ENCODE measurements at places on chromosomes 1 and 21.

DNA sequence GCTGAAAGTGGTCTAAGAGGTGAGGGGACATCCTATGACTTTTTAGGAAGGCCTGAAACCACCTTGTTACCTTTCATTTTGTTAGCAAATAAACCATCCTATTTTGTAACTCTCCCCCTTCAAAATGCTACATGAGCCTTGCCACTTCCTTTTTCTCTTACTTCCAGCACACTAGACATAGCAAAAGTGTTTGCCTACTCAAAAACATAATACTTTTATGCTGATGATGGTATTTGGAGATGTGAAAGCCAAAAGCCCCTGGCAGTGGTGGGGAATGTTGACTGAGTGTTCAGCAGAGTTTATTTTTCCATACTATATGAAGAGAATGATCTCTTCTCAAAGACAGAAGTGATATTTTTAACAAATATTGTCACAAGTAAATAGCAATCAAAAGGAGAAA is 134.2 kb downstream of the EDEM3 start:
- no peak for DNase-seq

GRCh38 chr1:18539171-18539570 is 58.4 kb downstream of the KLHDC7A start:
- no peak for DNase-seq

- DNase-seq = no peak
Measured at GRCh38 chr1:8669606-8670335, 147.7 kb downstream of the RERE start.

GRCh38 chr1:234231061-234231892 is 142.0 kb upstream of the COA6 start:
- no peak for DNase-seq

- DNase-seq = peak; percentile 78
Measured at GRCh38 chr1:51729824-51730301, 113.0 kb downstream of the OSBPL9 start.

DNA sequence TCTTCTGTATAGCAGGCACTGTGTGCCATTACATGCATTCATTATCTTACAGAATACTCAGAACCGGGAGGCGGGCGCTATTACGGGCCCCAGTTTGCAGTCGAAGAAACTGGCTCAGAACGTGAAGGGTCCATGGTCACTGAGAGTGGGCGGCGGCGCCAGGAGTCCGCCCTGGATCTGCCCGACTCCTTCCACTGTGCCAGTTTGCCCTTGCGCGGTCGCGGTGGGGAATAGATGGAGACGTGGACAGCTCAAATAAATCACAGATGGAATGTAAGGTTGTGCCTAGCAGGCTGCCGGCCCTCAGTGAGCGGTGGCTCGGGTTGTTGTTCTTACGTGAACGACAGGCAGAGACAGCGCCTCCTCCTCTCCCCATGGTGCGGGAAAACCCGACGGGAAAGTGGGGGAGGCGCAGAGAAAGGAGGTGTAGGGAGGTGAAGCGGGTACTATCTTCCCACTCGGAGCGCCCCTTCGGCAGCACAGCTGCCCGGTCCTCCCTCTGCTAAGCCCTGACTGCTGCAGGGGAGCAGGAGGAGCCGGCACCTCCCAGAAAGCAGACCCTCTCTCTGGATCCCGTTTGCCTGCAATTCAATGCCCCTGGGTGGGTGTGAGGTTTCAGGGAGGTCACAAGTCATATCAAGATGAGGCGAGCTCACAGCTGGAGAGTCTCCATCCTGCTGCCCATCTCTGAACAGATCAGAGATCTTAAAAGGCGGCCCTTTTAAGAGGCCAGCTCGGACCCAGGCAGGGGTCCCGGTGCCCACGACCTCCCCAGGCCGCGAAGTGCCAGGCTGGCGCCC is 1.1 kb downstream of the COL9A2 start:
- peak; percentile 58 for DNase-seq

GRCh38 chr1:67184838-67185421 is 18.7 kb downstream of the IL23R start:
- DNase-seq = no peak

DNA sequence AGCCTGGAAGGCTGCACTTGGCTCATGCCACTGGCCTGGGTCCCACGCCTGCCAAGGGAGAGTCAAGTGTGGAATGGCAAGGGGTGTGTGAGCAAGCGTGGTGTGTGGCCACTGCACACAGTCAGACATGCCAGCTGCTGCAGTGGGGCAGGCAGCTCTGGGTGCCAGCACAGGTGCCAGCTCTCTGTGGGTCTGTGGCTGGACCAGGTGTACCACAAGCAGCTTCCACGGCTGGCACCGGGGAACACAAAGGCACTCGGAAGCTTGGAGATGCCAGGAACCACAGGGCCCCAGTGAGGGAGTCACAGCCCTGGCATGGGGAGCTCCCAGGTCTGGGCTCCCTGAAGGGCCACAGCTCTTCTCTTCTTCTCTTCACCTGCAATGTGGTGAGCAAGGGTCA is 34.8 kb downstream of the ACTL8 start:
- DNase-seq = no peak

GRCh38 chr1:2433936-2434655 is 21.7 kb upstream of the PEX10 start:
- no peak for DNase-seq

GRCh38 chr1:51537568-51537967 is 18.5 kb upstream of the EPS15 start:
- DNase-seq = no peak

DNA sequence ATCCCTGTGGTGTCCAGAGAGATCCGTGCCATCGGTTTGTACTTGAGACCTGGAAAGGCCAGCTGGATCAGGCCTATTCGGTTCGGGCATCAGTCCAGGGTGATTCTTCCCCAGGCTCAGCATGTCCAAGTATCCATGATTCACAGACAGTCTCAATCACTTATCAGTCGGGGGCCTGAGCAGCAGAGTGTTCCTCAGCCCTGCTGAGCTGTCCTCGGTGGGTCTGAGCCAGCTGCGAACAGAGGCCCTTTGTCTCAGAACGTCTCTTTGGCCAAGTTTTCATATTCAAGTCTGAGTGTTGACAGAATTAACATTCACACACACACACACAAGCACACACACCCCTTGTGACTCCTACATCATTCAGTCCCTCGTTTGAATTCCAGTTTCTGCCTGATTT is 33.4 kb upstream of the OSBPL9 start:
- no peak for DNase-seq

DNA sequence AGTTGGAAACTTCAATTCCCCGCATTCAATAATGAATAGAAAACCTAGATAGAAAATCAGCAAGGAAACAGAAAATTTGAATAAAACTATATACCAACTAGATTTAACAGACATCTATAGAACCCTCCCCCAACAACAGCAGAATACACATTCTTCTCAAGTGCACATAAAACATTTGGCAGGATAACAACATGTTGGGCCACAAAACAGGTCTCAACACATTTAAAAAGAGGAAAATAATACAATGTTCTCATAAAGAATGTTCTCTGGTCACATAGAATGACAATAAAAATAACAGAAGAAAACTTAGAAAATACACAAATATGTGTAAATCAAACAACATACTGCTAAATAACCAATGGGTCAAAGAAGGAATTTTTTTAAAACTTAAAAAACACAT is 24.9 kb downstream of the ITGB3BP start:
- DNase-seq = no peak

DNA sequence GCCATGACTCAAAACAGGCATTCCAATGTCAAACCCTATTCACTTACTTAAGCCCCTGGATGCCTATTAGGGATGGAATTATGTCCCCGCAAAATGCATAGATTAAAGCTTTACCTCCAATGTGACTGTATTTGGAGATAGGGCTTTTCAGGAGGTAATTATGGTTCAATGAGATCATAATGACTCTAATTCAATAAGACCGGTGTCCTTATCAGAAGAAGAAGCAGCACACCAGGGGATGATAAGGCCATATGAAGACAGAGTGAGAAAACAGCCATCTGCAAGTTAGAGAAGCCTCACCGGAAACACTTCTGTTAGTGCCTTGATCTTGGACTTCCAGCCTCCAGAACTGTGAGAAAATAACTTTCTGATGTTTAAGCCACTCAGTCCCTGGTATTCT is 1131.8 kb upstream of the TMPRSS15 start:
- DNase-seq = no peak

- DNase-seq = no peak
Measured at GRCh38 chr1:154798645-154799044, 71.4 kb downstream of the KCNN3 start.

DNA sequence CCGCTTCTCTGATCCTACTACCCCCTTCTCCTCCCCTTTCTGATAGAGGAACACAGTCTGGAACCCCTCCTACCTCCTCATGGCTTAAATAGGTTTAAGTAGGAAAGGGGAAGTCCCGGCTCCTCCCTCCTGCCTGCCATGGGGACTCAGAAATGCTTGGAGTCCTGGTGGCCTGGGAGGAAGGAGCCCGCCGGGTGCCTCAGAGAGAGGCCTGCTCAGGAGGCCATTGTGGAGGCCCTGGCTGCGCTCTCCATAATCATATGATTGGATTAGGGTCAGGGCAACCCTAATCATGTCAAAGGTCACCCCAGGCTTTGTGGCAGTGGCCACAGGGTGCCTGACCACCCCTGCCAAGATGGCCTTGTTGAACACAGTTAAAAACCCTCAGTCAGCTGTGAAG is 29.0 kb downstream of the WNT3A start:
- peak; percentile 73 for DNase-seq

DNA sequence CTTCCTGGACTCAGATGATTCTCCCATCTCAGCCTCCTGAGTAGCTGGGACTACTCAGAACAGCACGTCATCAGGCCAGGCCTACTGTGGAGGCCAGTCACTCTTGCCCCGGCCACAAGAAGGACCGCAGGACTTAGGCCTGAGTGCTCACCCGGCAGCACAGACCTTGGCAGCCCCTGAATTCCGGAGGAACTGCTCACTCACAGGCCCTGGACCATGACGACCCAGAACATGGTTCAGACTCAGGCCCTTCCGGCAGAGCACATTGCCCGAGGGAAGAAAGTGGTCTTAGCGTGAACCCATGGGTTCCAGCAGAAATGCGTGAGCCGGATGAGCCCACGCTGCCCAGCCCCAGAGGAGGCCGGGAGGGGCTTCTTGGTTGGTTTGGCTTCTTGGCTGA is 177.3 kb upstream of the TMEM51 start:
- no peak for DNase-seq

Measured in neural progenitor cell (in vitro differentiated cells).